Effector memory CD8-positive, alpha-beta T cell (primary cell): ENCODE measurements at places on chromosomes 16 and 17.
A peak's percentile ranks its signal among the peaks of the same experiment; 100 is the strongest.

DNA sequence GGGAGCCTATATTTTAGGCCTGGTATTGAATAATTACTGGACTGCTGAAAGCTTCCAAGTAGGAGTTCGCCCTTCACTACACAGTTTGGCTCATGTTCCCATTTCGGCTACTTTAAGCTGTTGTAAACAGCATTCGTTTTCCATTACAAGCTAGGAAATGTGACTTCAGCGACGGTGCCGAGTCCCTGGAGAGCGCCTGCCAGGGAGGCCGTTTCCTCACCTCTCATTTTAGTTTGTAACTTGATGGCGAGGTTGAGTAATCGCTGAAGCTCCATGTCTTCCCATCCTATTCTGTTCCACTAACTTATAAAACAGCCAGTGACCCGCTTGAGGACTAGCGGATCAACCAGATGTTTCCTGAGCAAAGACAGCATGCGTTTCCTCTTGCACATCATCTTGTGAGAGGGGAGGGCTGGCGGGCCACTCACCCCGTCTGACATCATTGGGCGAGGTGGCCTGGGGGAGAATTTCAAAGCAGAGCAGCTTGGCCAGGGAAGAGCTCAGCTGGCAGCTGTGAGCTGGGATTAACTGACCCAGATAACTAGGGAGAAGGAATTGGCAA is 32.9 kb downstream of the PCTP start:
- DNase-seq: no peak

DNA sequence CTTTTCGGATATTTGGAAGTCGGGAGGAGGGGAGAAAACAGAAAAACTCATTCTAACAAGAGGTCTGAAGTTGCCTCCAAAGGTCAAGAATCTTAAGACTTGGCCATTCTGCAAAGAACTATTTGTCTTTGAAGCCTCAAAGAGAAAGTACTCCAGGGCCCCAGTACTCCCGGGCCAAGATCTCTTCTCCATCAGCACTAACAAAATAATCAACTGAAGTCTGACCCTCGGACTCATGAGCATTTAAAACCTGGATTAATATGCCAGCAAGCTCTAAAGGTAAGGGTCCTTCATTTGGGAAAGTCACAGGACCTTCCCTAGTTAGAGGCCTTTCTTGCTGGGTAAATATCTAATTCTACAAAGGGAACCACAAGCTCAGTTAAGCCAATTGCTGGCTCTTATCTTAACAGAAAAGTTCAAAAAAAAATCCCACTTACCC is 4.5 kb downstream of the AXIN2 start:
- no peak for DNase-seq

- DNase-seq: no peak
Observed at GRCh38 chr16:931626-932500, 38.9 kb downstream of the LMF1 start.

DNA sequence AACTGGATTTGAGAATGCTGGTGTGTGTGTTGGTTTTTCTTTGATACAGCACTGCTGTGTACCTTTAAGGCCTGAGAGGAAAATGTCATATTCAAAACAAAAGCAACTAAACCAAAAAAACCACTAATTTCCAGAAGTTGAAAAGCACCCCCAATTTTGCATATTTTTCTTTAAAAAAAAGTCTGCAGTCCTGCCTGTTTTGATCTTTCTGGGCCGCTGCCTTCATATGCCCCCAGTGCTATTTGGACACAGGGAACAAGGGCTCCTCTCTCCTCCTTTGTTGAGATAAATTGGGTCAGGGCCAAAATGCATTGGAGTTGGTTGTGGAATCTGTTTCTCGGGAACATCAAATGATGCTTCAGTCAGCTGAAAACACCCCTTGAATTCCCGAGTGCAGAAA is 26.9 kb downstream of the GPT2 start:
- no peak for DNase-seq

- no peak for DNase-seq
Observed at GRCh38 chr16:11014136-11014535, 69.8 kb downstream of the CLEC16A start.

- no peak for DNase-seq
Observed at GRCh38 chr17:27257031-27257357, 36.9 kb upstream of the WSB1 start.

GRCh38 chr17:28747051-28747691 is 3.4 kb downstream of the TRAF4 start:
- DNase-seq: no peak

- no peak for DNase-seq
Observed at GRCh38 chr16:68786685-68787418, 49.8 kb downstream of the CDH1 start.

- DNase-seq: no peak
Observed at GRCh38 chr17:8153031-8153451, 837 bp upstream of the PER1 start.

DNA sequence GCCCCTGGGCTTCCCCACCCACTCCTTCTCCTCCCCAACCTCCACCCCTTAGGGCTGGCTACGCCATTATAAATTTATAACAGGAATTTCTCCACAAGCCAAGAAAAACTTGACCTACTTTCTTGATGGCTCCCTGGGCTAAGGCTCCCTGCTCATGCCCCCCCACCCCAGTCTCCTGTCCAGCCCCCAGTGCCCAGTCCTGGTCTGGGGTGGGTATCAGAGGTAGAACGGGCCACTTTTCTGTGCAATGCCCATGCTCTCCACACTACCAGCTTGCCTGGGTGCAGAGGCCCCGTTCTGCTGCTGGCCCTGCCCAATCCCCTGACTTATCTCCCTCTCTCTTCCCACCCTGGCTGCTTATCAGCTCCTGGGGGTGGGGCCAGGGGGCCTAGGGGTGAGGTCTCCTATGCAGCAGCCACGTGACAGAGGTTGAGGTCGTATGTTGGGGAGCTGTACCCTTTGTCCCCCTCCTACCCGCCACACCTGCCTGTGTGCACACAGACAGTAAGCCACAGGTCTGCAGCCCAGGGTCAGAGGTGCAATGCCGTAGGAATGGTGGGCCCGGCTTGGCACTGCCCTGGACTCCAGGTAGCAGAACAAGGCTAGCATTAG is 10.1 kb downstream of the THRA start:
- DNase-seq: no peak

DNA sequence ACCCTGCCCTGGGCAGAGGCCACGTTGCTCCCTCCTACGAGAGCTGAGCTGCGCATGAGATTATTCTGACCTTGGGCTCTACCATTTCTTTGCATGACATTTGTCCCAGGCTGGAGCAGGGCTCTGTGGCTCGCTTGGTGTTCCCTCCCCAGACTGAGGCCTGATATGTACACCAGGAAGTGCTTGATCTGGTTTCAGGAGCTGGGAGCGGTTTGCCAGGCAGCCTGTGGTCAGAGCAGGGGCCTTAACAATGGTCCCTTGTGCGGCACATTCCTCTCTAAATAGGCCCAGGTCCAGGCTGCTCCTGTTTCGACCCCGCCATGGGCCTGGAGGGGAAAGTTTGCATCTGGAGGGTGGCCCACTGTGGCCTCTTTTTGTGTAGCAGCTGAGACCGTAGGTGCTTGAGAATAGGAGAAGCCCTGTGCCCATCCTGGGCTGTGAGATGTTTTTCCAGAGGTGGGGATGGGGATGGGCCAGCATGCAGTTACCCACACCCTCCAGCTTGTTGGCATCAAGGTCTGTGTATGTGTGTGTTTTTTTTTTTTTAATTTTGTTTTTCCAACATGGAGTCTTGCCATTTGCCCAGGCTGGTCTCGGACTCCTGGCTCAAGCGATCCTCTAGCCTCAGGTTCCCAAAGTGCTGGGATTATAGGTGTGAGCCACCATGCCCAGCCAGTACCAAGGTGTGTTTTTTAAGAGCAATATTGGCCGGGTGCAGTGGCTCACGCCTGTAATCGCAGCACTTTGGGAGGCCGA is 253.9 kb downstream of the SEC14L1 start:
- DNase-seq: no peak

- DNase-seq: no peak
Observed at GRCh38 chr16:22130528-22130927, 31.8 kb upstream of the SDR42E2 start.

DNA sequence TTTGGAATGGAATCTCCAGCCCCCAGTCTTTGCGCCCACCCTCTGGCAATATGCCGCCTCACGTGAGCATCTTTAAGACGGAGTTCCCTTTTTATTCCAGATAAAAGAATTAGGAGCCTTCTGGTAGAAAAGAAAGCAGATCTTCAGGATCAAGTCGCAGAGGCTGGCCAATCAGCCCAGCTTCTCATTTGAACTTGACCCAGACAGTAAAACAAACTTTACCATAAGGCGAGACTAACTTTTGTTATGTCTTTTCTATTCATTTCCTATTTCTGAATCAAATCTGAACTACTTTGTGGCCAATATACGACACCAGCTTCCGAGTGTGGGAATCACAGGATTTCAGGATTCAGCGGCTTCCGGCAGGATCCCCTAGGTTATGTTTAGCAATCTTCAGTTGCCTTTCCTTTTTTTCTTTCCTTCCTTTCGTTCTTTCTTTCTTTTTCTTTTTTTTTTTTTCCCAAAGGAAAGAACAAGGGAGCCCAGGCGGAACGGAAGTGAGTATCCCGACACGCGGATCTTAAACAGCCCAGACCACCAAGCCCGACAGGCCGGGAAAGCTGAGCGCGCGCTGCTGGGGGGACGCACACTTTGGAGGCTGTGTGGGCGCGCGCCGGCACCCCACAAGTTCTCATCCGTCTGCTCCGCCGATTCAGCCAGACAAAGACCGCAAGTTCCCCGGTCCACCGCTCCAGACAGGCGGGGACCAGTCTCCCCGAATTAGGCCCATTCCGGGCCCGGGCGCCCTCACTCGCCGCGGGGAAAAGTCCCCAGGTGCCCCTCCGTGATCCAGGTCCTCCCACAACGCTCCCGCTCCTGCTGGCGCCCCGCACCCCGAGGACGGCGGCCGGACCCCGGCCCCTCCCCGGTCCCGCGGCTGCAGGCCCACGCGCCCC is 633 bp downstream of the TBC1D16 start:
- peak; percentile 62 for DNase-seq

DNA sequence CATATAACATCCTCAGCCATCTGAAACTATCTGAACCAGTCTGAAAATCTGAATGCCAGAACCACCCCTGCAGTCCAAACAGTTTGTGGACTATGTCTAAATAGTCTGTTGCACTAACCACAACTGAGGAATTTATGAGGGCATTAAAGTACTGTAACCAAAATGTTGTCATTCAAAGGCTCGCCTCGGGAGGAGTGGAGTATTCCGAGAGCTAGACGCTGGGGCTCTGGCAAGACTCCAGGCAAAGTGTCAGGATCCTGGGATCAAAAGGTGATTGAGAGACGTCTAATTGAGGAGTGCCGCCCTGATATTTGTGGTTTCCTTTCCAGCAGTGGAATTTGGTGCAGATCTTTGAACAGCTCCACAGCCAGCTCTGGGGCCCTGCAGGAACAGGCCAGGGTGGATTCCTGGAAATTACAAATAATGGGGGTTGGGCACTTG is 142.9 kb upstream of the MYOCD start:
- DNase-seq: no peak

DNA sequence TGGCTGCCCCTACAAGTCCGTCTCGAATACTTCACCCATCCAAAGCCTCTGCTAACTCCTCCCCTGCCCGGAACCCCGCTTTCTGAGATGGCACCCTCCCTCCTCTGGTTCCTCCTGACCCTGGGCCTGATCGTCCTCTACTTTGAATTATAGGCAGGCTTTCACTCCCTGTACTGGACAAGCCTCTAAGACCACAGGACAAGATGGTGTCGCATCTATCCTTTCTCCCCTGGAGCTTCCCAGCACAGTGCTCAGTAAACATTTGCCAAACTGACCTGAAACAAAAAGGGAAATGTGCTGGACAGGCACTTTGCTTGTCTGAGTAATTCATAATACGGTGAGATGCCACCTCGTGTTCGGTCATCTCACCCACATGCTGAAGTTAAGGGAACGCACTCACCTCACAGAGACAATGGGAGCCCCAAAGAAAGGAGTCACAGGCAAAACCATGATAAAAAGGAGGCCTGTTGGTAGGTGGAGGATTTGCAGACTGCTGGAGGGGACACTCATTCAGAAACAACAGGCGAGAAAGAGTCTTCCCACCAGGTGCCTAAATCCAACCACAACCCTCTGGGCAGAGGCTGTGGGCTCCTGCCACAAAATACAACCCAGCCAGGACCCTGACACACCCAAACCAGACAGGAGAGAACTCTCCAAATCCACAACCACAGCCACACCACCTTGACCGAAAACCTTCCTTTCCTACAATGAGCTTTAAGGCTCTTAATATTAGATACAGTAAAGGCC is 28.2 kb downstream of the SNN start:
- DNase-seq: no peak

GRCh38 chr17:49093131-49093530 is 39.4 kb upstream of the B4GALNT2 start:
- DNase-seq: no peak

GRCh38 chr16:426906-427249 is 1.4 kb downstream of the RAB11FIP3 start:
- no peak for DNase-seq

GRCh38 chr17:78868391-78868790 is 27.8 kb upstream of the USP36 start:
- no peak for DNase-seq

GRCh38 chr16:79213214-79213613 is 387.3 kb downstream of the MAF start:
- no peak for DNase-seq

DNA sequence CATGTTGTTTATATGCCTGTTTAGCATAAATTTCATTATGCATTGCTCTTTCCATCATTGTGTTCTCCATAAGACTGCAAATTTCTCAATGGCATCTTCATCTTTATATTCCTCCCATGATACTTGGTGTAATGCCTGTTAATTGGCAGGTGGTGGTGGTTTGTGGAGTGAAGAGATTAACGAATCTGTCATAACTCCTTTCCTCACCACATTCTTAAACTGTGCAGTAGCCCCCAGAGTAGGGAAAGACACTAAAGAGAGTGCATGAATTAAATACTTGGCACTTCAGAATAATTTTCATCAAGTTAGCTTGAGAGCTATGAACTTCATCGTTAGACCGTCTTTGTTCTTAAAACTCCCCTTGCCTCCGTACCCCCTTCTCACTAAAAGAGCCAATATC is 329.7 kb downstream of the HS3ST3B1 start:
- DNase-seq: no peak

GRCh38 chr16:78523212-78523985 is 423.9 kb downstream of the WWOX start:
- DNase-seq: no peak

- DNase-seq: no peak
Observed at GRCh38 chr17:56319531-56319930, 166.3 kb downstream of the ANKFN1 start.

GRCh38 chr17:17119533-17119932 is 77.3 kb downstream of the MPRIP start:
- peak; percentile 49 for DNase-seq
